ENCODE measurements at places on chromosomes 1 and 21. TPM values are rescaled to one million over a fixed set of nuclear protein-coding genes. Genes with fewer than 3 reads are reported as not detected.

GRCh38 chr1:155013632-155014031, 11.0 kb downstream of the ZBTB7B start:
- peak; percentile 63 for DNase-seq

DNA sequence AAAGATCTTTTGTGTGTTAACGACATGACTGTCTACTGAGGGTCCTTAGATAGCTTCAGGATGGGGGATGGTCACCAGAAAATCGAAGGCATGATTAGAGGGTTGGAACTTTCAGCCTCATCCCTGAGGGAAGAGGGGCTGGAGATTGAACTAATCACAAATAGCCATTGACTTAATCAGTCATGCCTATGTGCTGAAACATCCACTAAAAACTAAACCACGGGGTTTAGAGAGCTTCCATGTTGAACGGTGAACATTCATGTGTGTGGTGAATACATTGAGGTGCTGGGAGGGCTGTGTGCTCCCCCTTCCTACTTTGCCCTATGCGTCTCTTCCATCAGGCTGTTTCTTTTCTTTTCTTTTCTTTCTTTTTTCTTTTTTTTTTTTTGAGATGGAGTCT, 17.0 kb downstream of the RBP7 start:
- no peak for DNase-seq

SIM2 gene
- total RNA-seq = 0.19 TPM

SV2A gene
- 7.5 TPM for total RNA-seq

RIPPLY3 gene
- total RNA-seq = 0.17 TPM

All from activated CD4-positive, alpha-beta T cell treated with anti-CD3 and anti-CD28 coated beads, Interleukin-2, amount 10 ng/mL, durations not matched to agents 7 days and 5 days (primary cell).